Stimulated activated CD4-positive, alpha-beta T cell treated with anti-CD3 and anti-CD28 coated beads, Interleukin-1b, Interleukin-23, amount 100 ng/mL, for 4 hours (primary cell): ENCODE measurements at places on chromosomes 7 and 10.

DNA sequence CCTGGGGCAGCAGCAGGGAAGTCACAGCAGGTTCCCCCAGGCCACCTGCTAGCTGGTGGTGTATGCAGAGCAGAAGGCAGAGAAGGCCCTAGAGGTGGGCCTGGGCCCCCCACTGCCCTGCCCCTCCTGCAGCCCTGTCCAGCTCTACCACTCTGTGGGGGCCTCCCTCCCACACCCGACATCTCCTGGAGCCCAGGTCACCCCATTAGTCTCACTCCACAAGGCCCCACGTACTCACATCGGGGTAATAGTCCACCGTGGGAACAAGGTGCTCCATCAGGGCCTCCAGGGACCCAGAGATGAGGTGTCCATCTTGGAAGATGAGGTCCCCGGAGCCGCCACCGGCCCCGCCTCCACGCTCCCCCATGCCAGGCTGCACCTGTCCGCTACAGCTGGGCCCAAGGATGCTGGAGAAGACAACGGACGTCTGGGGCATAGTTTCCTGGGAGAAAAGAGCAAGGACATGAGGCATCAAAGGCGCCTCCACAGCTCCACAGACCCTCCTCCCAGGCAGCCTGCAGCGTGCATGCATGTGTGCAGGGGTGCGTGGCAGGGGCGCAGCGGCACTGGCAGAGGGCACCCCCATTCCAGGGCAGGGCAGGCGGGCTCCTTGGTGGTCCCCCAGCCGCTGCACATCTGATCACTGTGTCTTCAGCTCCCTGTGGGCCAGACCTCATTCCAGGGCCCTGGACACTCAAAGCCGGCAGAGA is 61.0 kb downstream of the RASGEF1A start:
- no peak for DNase-seq

- DNase-seq = no peak
These were observed 108.0 kb downstream of the TWIST1 start for GRCh38 chr7:19009241-19009935.

- no peak for DNase-seq
These were observed 98.1 kb upstream of the LRRC4 start for GRCh38 chr7:128129224-128129864.

GRCh38 chr10:51141010-51141409 is 66.7 kb downstream of the PRKG1 start:
- DNase-seq = no peak

DNA sequence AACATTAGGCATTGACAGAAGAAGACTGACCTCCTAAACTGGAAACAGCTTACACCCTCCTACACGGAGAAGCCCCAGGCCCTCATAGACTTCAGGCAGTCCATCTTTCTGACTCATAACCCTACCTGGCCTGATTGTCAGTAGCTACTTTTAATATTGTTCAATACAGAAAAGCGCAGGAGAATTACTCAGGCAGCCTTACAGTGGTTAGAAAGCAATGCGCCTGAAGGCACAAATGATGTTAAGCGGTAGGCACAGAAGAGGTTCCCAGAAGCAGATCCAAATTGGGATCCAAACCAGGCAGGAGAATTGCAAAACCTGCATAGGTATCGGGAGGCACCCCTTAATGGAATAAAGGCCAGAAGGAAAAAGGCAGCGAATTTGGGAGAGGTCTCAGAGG is 5.4 kb upstream of the CYREN start:
- no peak for DNase-seq

DNA sequence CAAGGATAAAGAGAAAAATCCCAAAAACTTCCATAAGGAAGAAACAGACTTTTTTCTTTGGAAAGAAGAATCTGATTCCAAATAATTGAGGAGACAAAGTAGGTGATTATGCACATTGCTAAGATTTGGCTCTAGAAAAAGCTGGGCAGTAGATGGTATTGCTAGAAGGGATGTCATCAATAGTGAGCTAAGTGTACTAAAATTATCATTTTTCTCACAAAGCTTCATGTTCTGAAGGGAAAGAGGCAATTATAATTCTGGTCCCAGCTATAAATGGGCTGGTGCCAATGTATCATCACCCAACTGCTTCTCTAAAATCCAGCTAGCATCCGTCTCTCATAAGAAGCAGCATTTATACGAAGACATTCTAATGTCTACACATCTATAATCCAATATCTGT is 23.9 kb downstream of the STEAP1 start:
- no peak for DNase-seq

DNA sequence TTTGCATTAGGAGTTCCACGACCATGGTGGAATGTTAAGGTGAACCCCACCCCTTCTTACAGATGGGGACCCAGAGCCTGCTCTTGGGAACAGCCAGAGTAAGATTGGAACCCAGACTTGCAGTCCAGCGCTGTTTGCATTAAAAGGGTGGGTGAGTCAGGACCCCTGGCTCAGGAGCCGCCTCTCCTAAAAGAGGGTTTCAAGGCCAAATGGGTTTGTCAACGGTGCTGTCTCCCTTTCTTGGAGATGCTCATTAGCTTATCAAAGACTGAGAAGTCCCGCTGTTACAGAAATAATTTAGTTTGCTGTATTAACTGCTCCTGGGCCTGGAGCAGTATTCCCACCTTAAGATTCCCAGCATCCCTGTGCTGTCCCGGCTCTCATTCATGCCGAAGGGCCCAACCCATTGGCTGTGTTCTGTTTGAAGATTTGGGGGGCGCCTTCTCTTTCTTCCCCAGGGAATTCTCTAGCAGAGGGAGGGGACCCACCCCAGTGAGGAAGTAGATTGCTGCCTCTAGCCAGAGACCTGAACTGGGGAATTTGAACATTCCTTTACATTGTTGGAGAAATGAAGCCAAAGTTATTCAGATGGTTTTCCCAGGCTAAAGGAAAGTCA is 1.8 kb downstream of the MARVELD1 start:
- DNase-seq = no peak

DNA sequence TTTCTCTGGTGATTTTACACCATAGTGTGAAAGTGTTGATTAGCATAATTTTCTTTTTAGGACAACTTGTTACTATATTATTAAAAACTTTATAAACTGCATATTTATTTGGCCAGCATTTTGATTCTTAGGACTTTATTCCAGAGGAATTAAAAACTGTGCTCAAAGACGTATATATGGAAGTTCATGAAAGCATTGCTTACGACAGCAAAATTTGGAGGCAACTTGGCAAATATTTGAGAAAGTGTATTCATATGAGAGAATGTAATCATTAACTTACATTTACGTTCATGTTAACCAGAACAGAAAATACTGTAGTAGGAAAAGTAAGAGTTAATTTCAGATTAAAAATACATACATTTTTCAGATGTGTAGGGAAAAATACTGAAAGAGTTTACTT is 203.1 kb downstream of the JCAD start:
- no peak for DNase-seq

DNA sequence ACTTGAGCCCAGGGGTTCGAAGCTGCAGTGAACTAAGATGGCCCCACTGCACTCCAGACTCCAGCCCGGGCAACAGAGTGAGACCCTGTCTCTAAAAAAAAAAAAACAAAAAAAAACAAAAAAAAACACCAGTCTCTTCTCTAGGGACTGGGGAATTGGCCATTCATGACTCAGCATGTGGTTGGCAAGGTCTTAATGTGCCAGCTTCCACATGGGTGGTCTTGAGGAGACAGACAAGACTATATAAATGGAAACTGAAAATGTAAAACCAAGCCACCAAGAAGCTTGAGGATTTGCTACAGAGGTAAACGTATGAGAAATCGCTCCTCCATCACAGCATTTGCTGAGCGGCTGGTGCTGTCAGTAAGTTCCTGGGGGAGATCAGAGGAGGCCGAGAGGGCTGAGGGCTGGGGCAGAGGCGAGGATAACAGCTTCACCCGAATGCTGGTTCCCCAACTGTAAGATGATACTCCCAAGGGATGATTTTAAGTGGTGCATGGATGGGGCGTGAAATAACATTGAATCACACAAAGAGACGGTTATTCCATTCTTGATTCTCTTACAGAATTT is 128.7 kb downstream of the C10orf105 start:
- no peak for DNase-seq

DNA sequence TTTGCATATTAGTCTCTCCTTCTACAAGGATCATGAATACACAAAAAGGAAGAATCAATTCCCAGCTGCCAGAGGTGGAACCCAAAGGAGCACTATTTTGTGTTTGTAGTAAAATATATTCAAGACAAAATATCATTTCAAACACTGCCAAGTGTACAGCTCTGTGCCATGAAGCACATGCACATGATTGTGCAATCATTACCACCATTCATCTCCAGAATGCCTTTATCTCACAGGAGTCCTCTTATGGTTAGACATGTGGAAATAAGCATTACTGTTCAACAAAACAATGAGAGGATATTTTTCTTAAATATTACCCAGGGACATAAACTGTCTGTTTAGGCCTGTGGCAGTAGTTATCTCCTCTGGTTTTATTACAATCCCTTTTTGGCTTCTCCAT is 151.4 kb upstream of the PPP1R3A start:
- DNase-seq = no peak

GRCh38 chr10:7054915-7055314 is 355.9 kb downstream of the SFMBT2 start:
- DNase-seq = no peak

- DNase-seq = no peak
These were observed 1211.6 kb upstream of the LRRN3 start for GRCh38 chr7:109879287-109879828.

GRCh38 chr10:129029851-129030602 is 437.0 kb upstream of the MGMT start:
- no peak for DNase-seq

GRCh38 chr7:22316914-22317313 is 40.0 kb downstream of the RAPGEF5 start:
- no peak for DNase-seq

GRCh38 chr10:122678266-122678665 is 21.4 kb downstream of the C10orf120 start:
- no peak for DNase-seq

DNA sequence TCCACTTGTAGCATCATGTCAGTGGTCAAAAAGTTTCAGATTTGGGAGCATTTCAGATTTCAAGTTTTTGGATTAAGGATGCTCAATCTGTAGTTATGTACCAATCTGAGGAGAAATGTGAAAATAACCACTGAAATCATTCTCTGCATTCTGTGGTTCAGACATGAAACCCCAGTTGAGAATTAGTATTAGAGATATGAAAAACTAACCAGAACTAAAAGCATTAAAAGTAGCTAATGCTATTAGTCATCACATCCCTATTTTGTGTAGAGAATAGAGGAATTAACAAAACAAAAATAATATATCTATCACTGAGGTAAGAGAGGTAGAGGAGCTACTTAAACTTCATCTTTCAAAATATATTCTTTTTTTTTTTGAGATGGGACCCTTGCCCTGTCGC is 28.0 kb downstream of the MICU1 start:
- no peak for DNase-seq

- DNase-seq = no peak
These were observed 7.7 kb upstream of the GSTO1 start for GRCh38 chr10:104246976-104247375.

GRCh38 chr10:87723500-87723899 is 63.8 kb downstream of the PAPSS2 start:
- DNase-seq = no peak

DNA sequence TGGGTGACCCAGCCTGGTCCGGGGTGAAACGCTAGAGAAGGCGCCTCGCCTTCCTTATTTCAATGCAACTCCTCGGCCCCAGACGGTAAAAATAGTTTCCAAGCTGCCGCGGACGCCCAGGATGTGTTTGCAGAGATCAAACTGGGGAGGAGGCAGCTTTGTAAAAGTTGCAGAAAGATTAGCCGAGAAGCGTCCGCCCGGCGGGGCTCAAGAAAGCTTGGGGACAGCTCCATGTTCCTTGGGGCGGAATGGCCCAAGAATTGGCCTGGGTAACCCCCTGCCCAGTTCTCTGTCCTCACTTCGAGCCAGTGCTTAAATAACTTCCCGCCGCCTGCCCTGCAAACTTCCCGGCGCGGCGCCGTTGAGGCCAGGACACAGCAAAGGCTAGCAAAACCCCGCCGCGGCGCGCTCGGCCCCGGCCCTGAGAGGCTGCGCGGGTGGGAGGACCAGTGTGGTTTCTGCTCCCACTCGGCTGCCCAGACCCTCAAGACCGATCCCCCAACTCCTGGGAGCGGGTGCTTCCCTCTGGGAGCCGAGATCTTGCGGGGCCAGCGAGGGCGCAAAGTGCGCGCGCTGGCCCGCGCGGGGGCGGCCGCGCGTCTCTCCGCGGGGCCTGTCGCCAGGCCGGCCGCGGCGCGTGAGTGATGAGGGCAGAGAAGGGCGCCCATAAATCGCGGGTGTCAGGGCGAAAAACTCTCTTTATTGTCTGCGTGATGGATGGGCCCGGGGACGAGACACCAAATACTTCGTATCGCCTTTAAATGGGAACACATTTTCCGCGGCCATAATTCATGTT is 6.3 kb upstream of the ZNF503 start:
- no peak for DNase-seq

DNA sequence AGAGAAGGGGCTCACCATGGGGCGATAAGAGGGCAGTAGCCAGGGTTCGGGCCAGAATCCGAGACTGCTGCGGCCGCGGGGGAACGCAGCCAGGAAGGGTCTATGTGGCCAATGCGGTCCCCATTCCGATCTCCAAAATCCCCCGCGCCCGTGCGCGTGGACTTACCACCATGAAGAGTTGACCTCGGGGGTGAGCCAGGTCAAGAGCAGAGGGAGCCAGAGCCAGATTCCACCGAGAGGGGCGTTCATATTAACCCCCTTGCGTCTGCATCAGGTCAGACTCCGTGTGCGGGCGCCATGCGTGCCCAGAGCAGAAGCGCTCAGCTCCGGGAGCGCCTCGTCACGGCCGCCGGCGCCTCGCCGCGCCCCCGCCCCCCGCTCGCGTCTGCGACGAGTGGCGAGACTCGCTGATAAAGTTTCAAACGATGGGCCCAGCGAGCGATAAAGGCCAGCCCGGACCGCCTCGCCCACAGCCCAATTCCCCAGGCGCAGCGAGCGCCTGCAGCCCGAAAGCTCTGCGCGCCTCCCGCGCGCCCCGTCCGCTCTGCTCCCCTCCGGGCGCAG is at the start of gene WNT2:
Gene WNT2, minus strand, starts transcription at position 318 of the 564 bp plus-strand sequence. Its CDS starts 69 bp downstream, at position 249.
- DNase-seq = no peak

- no peak for DNase-seq
These were observed 297.8 kb upstream of the ZNF32 start for GRCh38 chr10:43946445-43946844.

GRCh38 chr7:151062111-151062398 is 2.7 kb downstream of the SLC4A2 start:
- no peak for DNase-seq

- DNase-seq = no peak
These were observed 363.4 kb downstream of the KCNMA1 start for GRCh38 chr10:77274046-77274795.

- no peak for DNase-seq
These were observed 12.4 kb downstream of the CTBP2 start for GRCh38 chr10:125147971-125148439.

DNA sequence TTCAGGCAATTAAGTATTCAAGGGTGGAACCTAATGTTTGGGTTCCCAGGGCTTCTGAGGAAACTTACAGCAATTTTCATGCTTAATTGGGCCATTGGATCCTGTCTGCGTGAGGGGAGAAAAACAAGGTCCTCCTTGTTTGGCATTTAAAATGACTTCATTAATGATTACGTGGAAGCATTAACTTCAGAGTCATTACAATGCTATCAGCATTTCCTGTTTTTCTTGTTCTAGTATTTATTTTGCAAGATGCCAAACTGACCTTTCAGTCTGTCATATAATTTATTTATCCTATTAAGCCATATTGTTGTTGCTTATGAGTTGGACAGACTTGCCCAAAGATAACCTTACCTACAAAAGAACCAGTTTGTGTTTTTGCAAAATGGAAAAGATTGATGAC is 324.1 kb upstream of the LRRN3 start:
- DNase-seq = no peak

GRCh38 chr7:28483112-28483511 is 70.8 kb downstream of the CREB5 start:
- no peak for DNase-seq

- no peak for DNase-seq
These were observed 364.2 kb downstream of the AUTS2 start for GRCh38 chr7:69962186-69963065.

- no peak for DNase-seq
These were observed 109.7 kb downstream of the HIP1 start for GRCh38 chr7:75629044-75629443.
